ENCODE measurements at places on chromosomes 3 and 15.
A peak's percentile ranks its signal among the peaks of the same experiment; 100 is the strongest.

DNA sequence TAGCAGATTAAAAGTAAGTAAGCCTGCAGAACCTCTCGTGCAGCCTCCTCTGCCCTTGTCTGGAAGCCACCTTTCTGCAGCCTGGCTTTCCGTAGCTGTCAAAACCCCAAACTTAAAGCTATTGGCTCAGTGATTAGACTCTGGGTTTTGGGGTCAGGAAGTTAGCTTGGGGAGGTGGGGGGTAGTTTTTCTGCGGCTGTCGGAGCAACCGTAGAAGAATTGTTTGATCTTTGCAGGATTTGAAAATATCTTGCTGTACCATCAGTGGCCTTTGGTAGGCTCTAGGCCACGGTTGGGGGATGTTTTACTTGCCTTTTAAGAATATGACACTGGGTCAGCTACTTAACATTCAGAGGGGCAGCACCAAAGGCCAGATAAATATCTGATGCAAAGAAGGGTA lies 88.4 kb upstream of the RASGRP1 start:
- DNase-seq, result no peak

- peak; percentile 46 for DNase-seq
These were observed 30.7 kb upstream of the CLRN1 start for GRCh38 chr3:151003029-151003767.

GRCh38 chr15:65528461-65529060 lies 1.7 kb upstream of the HACD3 start:
- DNase-seq, result no peak

DNA sequence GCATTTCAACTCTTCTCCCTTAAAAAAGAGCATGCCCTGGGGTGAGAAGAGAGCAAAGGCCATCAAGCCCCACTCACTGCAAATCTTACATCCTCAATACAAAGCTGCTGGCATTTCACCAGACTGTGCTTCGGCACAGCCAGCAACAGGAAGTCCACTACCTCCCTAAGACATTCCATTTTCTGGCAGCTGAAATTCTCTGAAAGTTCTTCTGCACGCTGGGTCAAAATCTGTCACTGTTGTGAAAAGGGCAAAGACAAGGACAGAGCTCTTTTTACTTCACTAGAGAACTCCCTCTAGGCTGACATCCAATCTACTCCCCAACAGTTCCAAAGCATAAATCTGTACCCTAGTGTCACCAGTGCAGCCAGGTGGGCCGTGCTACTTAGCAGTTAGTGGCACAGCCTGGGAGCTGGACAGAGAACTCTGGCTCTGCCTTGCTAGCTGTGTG lies 6.3 kb downstream of the MTMR10 start:
- peak; percentile 20 for DNase-seq

DNA sequence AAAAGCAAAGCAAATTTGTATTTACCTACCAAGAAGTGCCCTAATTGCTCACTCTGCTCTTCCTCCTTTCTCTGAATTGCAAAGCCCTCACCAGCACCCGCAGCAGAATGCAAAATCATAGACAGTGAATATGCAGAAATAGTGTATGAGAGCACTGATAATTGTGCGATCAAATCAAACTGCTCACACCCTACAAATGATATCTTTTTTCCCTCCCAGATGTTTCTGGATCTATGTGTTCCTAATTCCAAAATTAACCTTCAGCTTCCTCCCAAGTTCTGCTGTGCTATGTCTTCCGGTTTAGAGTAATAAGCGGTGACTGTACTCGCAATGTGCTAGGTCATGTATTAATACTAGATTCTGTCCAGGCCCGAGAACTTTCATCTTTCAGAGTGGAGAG lies 3.4 kb downstream of the GHSR start:
- no peak for DNase-seq

- DNase-seq, result no peak
These were observed 36.8 kb upstream of the RFTN1 start for GRCh38 chr3:16550305-16550675.

- peak; percentile 60 for DNase-seq
These were observed 507.5 kb upstream of the TGFBR2 start for GRCh38 chr3:30098653-30099455.

DNA sequence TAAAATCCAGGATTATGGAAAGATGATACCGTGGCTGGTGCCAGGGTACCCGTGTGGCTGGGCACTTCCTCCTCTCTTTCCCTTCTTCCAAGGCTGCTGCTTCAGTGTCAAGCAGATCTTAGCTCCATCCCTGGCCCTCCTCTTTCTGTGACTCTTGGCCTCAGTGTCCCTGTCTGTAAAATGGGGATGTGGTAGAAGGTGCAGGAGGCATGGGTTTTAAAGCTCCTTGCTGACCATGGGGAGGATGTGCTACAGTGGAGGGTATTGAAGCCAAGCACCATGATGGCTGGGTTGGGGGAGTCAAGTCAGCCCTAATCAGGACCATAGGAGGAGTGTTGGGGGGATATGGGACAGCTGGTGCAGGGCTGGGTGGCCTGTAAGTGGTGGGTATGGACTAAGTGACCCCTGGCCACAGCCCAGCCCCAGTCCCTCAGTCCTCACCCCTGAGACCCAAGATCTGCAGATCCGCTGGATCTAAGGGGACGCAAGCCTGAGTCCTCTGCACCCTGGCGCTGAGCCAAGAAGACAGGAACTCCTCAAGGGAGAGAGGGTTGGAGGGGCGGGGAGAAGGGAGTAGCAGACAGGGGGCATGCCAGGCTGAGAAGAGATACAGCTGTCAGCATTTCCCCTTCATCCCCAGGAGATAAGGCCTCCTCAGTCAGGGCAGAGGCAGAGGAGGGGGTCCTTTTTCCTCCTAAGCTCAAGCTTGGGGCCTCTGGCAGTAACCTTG lies 12.0 kb downstream of the PTH1R start:
- no peak for DNase-seq

GRCh38 chr3:179640469-179640868 lies 12.4 kb upstream of the USP13 start:
- DNase-seq, result no peak

GRCh38 chr3:114464548-114464947 lies 170.7 kb downstream of the TIGIT start:
- DNase-seq, result no peak

DNA sequence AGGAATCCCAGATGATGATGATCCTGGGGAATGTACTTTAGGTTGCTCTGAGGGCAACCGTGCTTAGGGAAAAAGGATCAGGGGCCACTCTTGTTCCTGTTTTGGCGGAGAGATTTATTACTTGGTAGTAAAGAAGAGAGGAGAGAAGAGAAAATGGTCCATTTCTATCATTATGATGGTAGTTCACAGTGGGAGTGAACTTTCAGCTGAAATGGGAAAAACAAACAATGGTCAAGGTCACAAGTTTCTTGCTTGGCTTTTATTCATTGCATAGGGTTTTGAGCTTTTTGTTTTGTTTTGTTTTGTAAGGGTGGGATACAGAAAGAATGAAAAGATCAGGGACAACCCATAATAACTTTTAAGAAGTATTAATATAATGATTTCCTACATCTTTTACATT lies 7.7 kb upstream of the UMPS start:
- no peak for DNase-seq

- no peak for DNase-seq
These were observed 29.5 kb upstream of the ZNF774 start for GRCh38 chr15:90322538-90322937.

GRCh38 chr3:123725652-123726400 lies 141.0 kb upstream of the HACD2 start:
- no peak for DNase-seq

DNA sequence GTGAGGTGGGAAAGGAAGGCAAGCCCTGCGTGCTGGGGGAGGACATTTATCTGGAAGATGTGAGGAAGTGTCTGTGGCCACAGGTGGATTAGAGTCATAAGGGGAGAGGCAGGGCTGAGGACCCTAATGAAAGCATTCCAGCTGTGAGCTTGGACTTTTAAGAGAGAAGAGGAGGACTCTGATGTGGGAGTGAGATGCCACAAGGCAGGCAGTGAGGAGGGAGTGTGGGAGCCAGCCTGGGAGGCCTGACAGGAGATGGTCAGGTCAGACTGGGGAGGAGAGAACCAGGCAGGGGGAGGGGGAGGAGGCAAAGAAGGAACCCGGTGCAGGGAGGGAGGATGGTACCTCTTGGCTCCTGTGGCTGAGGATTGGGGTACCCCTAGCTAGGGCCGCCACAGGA lies 21.0 kb downstream of the MAPKAPK3 start:
- DNase-seq, result no peak

GRCh38 chr15:67724691-67725375 lies 100.5 kb upstream of the SKOR1 start:
- no peak for DNase-seq

DNA sequence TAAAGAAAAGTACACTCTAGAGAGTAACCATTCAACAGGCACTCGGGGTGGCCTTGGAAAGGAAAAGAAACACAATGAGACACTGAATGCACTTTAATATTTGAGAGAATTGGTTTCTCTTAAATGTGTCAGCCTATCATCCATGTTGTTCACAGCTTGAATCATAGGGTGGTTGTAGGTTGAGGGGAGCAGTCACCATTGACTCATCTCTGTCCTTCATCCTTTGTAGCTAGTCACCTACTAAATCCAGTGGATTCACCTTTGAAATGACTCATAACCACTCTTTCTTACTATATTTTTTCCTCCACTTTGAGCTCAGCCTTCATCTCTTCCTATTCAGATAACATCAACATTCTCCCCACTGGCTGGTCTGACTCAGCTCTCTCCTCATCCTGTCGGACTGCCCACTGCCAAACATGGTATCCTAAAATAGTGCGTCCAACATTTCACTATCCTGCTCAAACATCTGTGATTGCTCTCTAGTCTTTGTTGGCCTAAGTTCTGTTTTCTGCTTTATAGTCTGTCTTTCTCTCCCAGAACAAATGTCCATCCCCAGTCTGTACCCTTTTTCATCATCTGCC lies 182.7 kb upstream of the GADL1 start:
- peak; percentile 96 for DNase-seq

DNA sequence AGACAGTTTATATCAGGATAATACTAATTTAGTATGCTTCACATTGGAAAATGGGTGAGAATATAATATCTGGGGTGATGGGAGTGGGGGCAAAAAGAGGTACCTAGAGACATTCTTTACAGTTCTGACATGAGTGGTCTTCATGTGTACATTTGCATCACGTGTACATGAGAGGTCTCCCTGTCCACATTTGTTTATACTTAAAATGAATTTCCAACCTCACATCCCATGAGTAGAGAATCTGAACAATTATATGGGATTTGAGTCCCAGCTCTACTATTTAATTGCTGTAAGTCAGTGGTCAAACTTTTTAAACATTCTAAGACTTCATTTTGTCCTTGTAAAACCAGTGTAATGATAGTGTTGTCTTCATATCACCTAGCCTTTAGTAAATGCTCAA lies 408.4 kb downstream of the NAALADL2 start:
- DNase-seq, result peak; percentile 49

- no peak for DNase-seq
These were observed 150.2 kb downstream of the TP63 start for GRCh38 chr3:189781415-189781814.

DNA sequence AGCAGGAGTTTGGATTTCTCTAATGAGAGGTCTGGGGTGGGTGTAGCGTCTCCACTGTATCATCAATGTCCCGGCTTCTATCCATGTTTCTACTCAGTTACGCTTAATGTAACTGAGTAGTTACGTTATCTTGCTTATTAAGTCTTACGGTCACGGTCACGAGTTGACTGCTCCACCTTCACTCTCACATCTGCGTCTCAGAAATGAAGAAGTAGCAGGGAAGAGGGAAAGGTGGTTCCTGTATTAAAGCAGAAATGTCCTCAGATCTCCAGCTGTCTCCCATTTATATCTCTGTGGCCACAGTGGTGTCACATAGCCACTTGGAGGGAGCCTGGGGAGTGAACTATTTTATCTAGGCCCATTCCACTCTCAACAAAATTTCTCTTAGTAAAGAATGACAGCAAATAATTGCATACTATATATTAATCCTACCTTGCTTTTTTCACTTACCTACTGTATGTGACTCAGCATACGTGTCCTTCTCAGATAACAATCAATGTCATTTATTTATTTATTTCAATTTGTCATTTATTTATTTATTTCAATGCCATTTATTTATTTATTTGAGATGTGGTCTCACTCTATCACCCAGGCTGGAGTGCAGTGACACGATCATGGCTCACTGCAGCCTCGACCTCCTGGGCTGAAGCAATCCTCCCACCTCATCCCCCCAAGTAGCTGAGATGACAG lies 39.7 kb upstream of the RNU6-1 start:
- DNase-seq, result no peak

DNA sequence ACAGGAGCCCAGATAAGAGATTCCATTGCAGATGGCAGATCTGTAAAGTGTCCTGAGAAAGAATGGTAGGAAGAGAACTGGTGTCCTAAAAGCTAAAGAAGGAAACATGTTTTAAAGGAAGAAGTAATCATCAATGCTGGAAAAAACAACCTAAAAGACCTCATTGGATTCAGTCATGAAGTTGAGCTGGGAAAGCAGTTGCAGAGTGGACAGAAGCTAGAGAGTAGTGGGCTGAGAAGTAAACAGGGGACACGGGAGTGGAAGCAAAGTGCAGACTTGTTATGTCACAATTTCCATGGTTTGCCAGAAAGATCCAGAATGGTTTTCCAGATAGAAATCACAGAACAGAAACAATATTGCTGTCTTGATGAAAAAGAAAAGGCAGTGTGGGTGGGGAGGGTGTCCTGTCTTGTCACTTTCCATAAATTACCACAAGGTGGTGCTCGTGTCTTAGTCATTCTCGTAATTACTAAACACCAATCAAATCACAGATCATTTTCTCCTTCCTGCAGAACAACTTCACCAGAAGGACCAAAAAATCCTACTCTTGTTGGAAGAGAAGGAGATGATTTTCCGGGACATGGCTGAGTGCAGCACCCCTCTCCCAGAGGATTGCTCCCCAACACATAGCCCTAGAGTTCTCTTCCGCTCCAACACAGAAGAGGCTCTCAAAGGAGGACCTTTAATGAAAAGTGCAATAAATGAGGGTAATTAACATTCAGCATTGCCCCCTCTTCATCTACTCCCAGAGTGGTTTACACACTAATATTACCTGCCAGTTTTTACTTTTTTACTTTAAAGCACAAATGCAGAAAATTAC lies 64.5 kb downstream of the KLHL25 start:
- DNase-seq, result peak; percentile 71

- DNase-seq, result no peak
These were observed 184.3 kb downstream of the UBE2E2 start for GRCh38 chr3:23387286-23387918.
